ENCODE measurements at places on chromosomes 7 and 10.

DNA sequence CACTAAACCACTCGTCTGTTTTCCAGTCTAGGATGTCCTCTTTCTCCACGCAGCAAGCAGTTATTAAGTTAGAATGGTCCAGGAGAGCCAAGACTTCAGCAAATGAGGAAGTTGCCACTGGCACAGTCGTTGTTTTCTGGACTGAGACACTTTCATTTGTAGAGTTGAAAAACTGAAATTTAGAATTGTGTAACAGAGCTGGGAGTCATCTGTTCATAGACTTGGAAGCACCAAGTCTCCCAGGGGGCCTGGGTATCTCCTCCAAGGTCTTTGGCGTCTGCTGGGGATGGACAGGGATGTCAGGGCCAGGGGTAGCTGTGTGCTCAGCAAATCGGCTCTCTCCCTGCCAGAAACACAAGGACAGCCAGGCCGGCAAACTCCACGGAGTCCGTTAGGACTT, 208.4 kb downstream of the FANK1 start:
- no peak for DNase-seq

DNA sequence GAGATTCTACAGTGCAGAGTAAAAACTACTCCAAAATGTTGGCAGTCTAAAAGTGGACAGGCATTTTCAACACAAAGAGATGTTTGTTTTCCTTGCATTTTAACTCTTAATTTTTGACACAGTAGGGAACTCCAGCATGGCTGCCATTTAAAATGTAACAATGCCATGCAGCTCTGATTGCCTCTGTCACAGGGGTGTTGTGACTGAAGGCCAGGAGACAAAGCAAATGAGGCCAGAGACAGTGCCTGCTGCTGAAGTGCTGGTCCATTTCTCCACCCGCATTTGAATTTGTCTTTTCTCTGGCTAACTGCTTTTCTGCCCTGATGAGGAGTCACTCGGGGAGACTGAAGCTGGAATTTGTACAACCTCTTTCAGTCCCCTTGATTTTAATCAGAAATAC, 710.6 kb upstream of the GALNT17 start:
- DNase-seq: no peak

DNA sequence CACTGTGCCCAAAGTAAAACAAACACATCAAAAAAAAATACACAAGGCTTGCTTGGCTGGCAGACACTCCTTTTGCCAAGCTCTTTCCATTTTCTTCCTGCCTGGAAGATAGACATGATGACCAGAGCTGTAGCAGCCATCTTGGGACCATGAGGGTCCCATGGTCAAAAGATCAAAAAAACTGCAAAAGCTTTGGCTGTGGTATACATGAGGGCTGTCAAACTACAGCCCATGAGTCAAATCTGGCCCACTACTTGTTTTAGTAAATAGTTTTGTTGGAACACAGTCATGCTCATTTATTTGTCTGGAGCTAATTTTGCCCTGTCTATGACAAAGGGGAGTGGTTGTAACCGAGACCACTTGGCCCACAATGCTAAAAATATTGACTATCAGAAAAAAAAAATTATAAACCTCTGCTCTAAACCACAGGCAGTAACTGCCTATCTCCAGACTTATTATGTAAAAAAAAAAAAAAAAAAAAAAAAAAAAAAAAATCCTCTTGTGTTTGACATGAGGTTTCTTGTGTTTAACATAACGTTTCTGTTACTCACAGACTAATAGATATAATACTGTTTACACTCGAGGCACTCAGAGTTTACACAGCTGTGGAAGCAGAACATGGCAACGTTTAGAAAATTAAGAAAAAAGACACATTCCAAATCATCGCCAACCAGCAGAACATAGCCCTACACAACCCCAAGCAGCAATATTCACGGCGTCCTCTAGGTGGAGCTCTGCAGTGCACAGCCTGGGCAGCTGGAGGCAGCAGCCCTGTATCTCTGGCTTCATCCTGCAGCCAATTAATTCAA, 36.9 kb downstream of the ASB13 start:
- no peak for DNase-seq

DNA sequence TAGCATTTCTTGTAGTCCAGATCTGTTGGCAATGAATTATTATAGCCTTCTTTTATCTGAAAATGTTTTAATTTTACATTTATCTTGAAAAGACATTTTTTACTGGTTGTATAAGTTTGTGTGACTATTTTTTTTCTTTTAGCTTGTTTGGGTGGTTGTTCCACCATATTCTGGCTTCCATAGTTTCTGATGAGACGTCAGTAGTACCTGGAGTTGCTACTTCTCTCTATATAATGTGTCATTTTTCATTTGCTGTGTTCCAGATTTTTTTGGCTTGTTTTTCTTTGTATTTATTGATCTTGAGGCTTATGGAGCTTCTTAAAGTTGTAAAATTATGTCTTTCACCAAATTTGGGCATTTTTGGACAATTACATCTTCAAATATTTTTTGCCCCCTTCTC, 168.8 kb downstream of the DNAJB6 start:
- DNase-seq: no peak
